ENCODE measurements at places on chromosomes 4 and X.
A peak's percentile ranks its signal among the peaks of the same experiment; 100 is the strongest.

- peak; percentile 6 for DNase-seq
These were observed 60.8 kb downstream of the ZNF732 start for GRCh38 chr4:244471-244870.

- DNase-seq, result no peak
These were observed 9.0 kb upstream of the MAGEA8 start for GRCh38 chrX:149871940-149872339.

DNA sequence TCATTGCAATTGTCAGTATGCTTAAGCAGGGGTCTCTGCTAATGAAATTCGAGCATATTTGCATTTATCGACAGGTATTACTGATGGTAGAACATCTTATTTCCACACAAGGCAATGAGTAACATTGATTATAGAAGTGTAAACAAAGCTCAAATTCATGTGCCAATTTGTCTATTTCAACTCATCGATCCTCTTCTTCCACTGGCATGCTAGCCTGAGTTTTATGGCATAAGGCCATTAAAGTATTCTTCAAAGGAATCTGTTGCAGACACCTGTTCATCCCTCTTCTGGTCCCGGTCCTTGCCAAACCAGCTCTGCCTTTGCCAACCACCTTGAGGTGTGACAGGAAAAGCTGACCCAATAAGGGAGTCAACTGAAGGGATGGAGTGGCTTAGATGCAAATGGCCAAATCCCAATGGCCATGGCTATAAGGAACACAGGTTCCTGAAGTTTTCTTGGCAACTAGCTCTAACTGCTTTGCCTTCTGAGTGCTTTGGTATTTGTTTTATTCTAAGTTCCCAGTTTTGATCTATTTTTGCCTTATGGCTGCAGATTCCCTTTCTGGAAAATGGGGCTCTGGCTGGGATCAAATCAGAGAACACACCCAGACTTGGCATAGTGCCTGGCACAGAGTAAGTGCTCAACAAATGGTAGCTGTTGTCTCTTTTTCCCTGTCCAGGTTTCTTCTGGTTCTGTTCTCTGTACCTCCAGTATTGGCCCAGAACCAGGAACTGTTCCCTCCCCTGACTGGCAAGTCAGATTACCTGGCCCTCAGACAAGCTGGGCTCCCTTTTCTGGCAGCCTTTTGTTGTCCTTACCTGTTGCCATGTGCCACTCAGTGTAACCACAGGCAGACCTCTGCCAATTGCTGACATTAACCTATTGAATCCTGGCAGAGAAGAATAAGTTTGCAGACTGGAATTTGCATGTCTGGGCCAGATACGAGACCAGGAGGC is 63.1 kb downstream of the RTL9 start:
- DNase-seq, result no peak

- DNase-seq, result no peak
These were observed 173.4 kb downstream of the RTL9 start for GRCh38 chrX:110531873-110532580.

DNA sequence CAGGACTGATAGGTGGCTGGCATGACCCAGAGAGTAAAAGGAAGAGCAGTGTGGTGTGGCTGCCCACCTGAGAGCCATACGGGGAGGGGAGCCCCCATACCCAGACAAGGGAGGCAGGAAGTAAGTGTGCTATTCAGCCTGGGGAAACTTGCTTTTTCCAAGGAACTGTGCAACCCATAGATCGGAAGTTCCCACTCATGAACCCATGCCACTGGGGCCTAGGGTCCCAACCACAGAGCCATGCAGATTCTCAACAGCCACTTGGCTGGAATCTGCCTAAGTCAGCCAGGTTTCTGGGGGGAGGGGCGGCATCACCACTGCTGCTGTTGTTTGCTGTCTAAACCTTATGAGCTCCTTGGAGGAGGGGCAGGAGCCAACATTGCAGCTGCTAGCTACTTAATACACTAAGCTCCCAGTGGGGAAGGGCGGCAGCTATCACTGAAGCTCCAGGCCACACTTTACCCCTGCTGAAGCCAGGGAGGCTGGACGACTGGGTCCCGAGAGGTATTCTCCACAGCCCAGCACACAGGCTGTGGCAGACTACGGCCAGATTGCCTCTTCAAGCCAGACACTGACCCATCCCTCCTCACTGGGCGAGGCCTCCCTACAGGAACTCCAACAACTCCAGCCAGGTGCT is 410.4 kb downstream of the INPP4B start:
- no peak for DNase-seq

- no peak for DNase-seq
These were observed 3.1 kb downstream of the MTMR1 start for GRCh38 chrX:150696331-150696730.

GRCh38 chr4:53014881-53015280 is 152.8 kb downstream of the RASL11B start:
- peak; percentile 53 for DNase-seq

- peak; percentile 52 for DNase-seq
These were observed 78.8 kb downstream of the TMEM47 start for GRCh38 chrX:34578237-34578636.

GRCh38 chr4:147518086-147518485 is 37.2 kb downstream of the EDNRA start:
- peak; percentile 44 for DNase-seq

DNA sequence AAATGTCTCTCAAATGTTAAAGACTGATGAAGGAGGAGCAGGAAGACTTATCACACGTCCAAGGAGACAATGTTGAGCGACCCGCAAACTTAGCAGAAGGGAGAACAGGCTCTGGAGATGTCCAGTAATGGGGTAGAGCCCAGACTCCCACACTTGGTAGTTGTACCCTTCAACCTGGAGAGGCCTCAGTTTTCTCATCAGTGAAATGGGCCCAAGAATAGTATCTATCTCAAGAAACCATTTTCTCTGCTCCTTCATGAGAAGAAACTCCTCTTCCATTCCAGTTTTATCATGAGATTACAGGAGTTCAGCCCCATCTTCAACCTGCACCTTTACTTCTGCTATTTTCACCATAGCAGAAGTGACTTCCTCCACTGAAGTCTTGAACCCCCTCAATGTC is 169.9 kb downstream of the DHRSX start:
- no peak for DNase-seq

All from AG10803 (cell line).